ENCODE measurements at places on chromosomes 3 and 15. TPM values are rescaled to one million over a fixed set of nuclear protein-coding genes. Genes with fewer than 3 reads are reported as not detected.

- DNase-seq = no peak
- H3K27me3 ChIP-seq = no peaks in the 10 kb centered on the region
- no peak overlapping the region for H3K4me3 ChIP-seq
- peaks cover 27% of the 10 kb centered on the region for H3K36me3 ChIP-seq
Observed at GRCh38 chr15:59654046-59654445, 3.3 kb downstream of the GTF2A2 start.

DNA sequence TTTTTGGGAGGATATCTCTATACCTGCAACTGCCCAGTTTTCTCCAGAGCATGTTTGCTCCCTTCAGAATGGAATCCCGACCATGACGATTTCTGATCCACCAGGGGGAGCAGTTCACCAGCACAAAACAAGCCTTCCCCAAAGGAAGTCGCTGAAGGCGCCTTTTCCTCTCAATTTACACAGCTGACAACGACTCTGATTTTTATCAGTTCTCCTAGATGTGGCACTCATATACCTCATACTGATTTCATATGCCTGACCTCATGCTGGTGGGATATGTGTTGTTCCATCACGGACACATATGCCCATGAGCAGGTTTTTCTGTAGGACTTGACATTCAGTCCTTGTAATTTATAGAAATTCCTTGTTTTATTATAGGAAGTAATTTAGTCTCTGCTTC, 1028.2 kb downstream of the MCTP2 start:
- H3K27me3 ChIP-seq = no peaks in the 10 kb centered on the region
- no peak overlapping the region for H3K4me3 ChIP-seq
- H3K4me1 ChIP-seq = peaks cover 28% of the 10 kb centered on the region
- no peaks in the 10 kb centered on the region for H3K36me3 ChIP-seq

DNA sequence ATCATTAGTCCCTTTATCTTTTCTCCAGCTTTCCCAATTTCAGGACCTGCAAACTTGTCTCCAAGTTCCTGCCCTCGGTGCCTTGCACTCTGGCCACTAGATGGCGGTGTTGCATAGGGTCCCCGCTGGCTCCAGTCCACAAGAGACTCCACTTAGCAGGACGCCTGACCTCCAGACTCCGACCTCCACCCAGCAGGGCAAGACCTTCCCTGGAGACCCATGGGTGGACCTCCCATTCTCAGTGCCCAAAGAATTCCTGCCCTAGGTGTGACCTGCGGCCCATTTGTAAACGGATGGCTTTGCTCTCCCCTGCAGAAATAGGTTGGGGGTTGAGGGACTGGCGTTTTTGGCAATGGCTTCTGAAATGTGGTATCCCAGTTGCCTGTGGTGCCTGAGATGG, 82.6 kb downstream of the LSM3 start:
- DNase-seq = peak; percentile 84
- H3K4me3 ChIP-seq = no peak overlapping the region
- H3K27ac ChIP-seq = no peak overlapping the region

DNA sequence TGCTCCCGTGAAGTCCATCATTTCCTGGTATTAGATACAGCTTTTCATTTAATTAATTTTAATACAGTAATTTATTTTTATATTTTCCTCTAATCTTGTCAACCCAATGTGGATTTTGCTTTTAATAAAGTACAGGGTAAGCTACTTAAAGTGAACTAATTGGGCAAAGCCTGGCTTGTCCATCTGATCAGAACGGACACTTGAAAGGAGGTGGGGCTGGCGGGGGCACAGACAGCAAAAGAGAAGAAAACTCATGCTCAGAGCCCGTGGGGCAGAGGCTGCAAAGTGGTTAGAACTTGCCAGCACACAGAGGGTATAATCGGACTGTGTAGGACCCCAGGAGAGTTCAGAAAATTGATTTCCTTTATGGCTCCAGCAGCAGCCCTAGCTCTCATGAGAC, 443.1 kb upstream of the MDFIC2 start:
- no peaks in the 10 kb centered on the region for H3K36me3 ChIP-seq
- no peak overlapping the region for H3K27ac ChIP-seq
- H3K4me3 ChIP-seq = no peak overlapping the region

DNA sequence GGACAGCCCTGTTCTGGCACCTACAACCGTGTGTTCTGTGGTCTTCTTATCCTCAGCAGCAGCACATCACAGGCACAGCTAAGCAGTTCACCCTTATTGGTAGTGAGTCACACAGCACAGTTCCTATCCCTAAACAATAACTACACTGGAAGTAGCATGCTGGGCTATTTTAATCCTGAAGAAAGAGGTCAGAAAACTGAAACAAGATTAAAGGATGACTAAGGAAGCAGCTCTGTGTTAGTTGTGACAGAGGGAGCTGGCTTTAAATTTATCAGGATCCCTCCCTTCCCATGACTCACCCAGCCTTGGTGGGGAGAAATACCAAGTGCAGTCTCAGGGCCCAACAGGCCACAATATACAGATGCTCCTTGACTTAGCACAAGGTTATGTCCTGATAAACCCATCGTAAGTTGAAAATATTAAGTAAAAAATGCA, 144.3 kb downstream of the ERC2 start:
- H3K4me1 ChIP-seq = peaks cover 26% of the 10 kb centered on the region
- no peaks in the 10 kb centered on the region for H3K36me3 ChIP-seq
- no peaks in the 10 kb centered on the region for H3K27me3 ChIP-seq
- peak; percentile 49 for DNase-seq
- H3K4me3 ChIP-seq = no peak overlapping the region

DNA sequence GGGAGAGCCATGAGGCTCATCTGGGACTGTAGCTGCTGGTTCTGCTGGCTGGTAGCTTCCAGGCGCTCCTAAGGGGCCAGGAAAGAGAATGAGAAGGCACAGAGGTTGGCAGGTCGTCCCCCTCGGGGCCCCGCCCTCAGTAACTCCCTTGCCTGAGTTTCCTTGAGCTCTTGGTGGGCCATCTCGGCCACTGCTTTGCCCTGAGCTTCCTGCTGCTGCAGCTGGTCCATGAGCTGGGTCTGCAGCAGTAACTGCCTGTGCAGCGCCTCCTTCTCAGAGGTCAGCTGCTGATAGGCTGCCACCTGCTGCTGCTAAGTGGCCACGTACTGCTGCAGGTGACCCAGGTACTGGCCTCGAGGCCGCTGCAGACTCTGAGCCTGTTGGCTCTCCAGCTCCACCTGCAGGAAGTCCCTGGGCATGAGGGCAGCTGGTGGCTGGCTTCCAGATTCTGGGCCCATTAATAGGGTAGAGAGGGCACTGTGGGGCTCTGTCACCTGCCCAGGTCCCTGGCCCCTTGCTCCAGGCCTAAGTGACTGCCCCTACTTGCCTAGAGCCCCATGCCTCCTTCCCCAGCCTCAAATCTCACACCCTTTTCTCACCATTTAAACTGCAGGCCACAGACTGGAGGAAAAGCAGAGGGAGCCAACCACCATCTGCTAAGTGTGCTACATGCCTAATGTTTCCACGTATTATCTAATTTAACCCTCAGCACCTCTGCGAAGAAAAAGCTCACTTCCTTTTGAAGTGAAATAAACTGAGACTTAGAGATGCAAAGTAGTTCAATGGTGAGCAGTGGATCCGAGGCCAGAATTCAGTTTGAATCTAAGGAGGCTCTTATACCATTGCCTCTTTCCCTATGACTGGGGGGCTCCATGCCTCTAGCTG, 10.8 kb upstream of the VPS33B start:
- H3K4me1 ChIP-seq = no peaks in the 10 kb centered on the region
- H3K4me3 ChIP-seq = no peak overlapping the region
- DNase-seq = peak; percentile 81
- no peaks in the 10 kb centered on the region for H3K27me3 ChIP-seq

GRCh38 chr3:37538747-37539146, 322.9 kb upstream of the CTDSPL start:
- no peak overlapping the region for H3K4me3 ChIP-seq
- peaks cover 5% of the 10 kb centered on the region for H3K4me1 ChIP-seq
- H3K27me3 ChIP-seq = peaks cover 13% of the 10 kb centered on the region
- H3K36me3 ChIP-seq = no peaks in the 10 kb centered on the region

- H3K4me1 ChIP-seq = peaks cover 7% of the 10 kb centered on the region
- no peak overlapping the region for H3K4me3 ChIP-seq
- no peak for DNase-seq
- H3K27ac ChIP-seq = no peak overlapping the region
- no peaks in the 10 kb centered on the region for H3K27me3 ChIP-seq
Observed at GRCh38 chr3:134056464-134056891, 26.8 kb upstream of the SLCO2A1 start.

DNA sequence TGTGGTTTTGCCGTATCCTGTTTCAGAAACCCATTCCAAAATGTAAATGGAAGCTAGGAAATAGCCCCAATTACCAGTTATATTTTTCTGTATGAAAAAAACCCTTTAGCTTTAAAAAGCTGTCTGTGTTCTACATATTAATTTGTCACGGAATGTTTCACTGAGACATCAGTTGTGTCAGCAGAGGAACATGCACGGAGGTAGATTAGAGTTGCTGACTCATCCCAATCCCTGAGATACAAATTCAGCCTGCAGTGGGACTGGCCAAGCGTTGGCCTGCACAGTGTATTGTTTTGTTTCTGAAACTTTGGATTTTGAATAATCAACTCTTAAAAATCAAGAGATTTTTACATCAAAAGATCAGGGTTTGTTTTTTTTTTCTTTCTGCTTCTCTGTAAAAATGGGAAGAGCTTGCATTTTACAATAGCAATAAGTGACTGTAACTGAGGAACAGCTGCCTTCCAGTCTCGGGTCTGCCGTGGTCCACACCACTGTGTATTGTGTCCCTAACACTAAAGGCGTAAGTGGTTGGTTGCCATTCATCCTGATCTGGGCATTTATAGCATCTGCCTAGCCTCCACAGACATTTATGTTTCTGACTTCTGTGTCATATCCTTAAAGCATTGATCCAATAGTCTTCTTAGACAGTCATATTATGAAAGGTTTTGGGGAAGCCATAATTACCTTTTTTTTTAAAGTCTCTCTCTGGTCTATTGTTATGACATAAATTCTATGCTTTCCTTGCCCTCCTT, 218.1 kb downstream of the ADAMTSL3 start:
- no peak overlapping the region for H3K4me3 ChIP-seq
- no peaks in the 10 kb centered on the region for H3K36me3 ChIP-seq
- H3K27me3 ChIP-seq = no peaks in the 10 kb centered on the region
- H3K4me1 ChIP-seq = no peaks in the 10 kb centered on the region

DNA sequence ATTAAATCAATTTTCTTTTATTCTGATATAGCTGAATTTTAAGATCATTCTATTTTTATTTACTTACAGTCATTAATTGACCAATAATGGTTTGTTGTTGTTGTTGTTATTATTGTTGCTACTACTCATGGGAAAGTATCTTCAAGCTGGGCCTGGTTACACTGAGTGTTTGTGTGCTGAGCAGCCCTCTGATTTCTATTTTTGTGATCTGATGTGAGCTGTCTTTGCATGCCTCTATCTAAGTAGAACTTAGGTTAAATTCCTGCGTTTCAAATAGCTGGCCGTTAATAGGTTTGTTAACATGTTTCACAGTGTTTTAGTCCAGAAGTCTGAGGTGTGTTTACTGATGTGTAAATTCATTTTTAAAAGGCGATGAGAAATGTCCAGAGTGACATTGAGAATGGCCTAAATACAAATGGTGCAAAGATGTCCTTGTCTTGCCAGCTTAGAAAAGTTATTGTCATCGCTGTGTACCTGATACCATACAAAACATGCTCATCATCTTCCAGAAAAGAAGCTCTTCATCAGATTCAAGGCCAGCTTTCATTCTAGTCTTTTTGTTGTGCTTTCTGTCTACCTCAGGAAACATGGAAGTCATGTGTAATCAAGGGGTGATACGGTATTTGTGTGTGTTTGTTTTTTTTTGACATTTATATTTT, 15.8 kb downstream of the ARIH2 start:
- no peaks in the 10 kb centered on the region for H3K4me1 ChIP-seq
- H3K27me3 ChIP-seq = no peaks in the 10 kb centered on the region
- peaks cover 13% of the 10 kb centered on the region for H3K36me3 ChIP-seq

- H3K36me3 ChIP-seq = no peaks in the 10 kb centered on the region
- H3K4me3 ChIP-seq = no peak overlapping the region
- H3K27ac ChIP-seq = no peak overlapping the region
- H3K4me1 ChIP-seq = peaks cover 6% of the 10 kb centered on the region
- no peak for DNase-seq
Observed at GRCh38 chr3:150168698-150169097, 198.0 kb upstream of the PFN2 start.

DNA sequence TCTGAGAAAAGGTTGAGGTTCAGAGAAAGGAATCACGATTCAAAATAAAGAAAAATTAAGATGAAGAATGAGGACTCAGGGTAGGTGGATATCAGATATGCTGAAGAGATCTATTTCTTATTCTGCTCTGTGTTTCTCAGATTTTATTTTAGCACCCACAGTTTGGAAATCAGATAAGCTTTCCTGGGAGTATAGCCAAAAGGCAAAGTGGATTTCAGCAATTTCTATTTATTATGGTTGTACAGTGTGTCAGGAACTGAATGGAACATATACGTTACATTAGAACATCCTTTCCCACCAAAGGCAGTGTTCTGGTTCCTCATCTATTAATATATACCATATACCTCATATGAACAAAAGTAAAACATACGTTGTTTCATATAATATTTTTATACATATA, 18.9 kb downstream of the PEX5L start:
- no peaks in the 10 kb centered on the region for H3K27me3 ChIP-seq
- no peaks in the 10 kb centered on the region for H3K36me3 ChIP-seq
- H3K4me1 ChIP-seq = no peaks in the 10 kb centered on the region
- no peak overlapping the region for H3K4me3 ChIP-seq
- H3K27ac ChIP-seq = no peak overlapping the region

- no peak overlapping the region for H3K27ac ChIP-seq
- no peaks in the 10 kb centered on the region for H3K36me3 ChIP-seq
- H3K4me1 ChIP-seq = peaks cover 8% of the 10 kb centered on the region
- H3K4me3 ChIP-seq = no peak overlapping the region
- DNase-seq = no peak
- H3K27me3 ChIP-seq = no peaks in the 10 kb centered on the region
Observed at GRCh38 chr15:92803852-92804609, 96.1 kb upstream of the CHD2 start.

GRCh38 chr3:175349168-175349567, 490.0 kb downstream of the NAALADL2 start:
- H3K27ac ChIP-seq = no peak overlapping the region
- no peak overlapping the region for H3K4me3 ChIP-seq
- DNase-seq = no peak

GRCh38 chr3:48919215-48920138, 835 bp downstream of the ARIH2 start:
- no peaks in the 10 kb centered on the region for H3K27me3 ChIP-seq
- peak; percentile 46 for DNase-seq

DNA sequence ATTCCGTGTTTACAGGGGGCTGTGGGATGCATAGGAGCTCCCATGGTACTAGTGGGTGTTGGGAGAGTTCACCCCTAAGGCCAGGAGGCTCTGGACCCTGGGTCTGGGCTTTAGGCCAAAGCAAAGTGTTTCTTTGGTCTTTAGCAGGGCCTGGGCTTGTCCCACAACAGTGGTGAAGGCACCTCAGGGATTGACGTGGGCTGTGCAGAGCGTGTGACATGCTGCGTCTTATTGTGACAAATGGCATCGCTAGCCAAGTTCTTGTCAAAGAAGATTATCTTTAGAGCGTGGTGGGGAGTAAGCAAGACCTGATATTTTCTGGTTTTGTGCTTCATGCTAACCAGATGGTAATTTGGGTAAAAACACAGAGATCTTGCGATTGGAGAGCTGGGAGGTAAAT, 170.1 kb downstream of the APBA2 start:
- H3K27me3 ChIP-seq = no peaks in the 10 kb centered on the region
- no peak overlapping the region for H3K4me3 ChIP-seq
- no peaks in the 10 kb centered on the region for H3K4me1 ChIP-seq
- DNase-seq = no peak
- H3K36me3 ChIP-seq = no peaks in the 10 kb centered on the region

Gene ERICH6
- not detected for total RNA-seq
